ENCODE measurements at places on chromosomes 6 and 20.
A peak's percentile ranks its signal among the peaks of the same experiment; 100 is the strongest.

GRCh38 chr6:26329763-26330511 lies 35.1 kb upstream of the BTN3A2 start:
- DNase-seq = peak; percentile 25

GRCh38 chr20:35497780-35498189 lies 31.7 kb downstream of the C20orf173 start:
- DNase-seq = no peak

- DNase-seq = no peak
Measured at GRCh38 chr6:16183187-16183664, 54.3 kb downstream of the MYLIP start.

DNA sequence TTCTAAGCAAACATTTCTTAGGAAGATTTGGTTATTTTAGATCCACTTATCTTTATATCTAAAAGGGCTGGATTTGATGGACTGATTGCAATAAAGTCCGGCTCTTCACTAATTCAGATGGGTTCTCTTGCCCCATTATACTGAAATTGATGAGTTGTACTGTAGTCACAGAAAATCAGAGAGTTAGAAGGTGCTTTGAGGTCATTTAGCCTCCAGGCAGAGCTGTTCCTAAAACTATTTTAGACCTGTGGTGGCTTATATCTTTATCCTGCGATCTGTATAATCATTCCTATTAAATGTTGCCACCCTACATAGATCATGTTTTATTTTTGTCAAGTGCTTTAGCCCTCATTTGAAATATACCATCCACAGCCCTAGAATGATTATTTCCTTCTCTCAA lies 61.3 kb upstream of the ATXN1 start:
- DNase-seq = no peak

- DNase-seq = no peak
Measured at GRCh38 chr6:100257793-100258395, 206.8 kb downstream of the SIM1 start.

DNA sequence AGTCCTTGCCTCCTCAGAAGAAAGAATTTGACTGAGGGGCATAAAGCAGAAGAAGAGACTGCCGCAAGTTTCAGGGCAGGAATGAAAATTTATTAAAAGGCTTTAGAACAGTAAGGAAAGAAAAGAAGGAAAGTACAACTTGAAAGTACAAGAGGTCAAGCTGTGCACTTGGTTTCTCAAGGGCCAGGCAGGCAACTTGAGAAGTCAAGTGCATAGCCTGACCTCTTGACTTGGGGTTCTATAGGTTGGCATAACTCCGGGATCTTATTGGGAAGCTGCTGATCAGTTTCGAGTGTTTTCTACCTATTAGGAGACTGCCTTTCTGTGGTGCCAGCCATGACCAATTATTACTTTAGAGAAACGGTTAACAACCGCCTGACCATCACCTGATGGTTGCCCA lies 237.0 kb upstream of the RGS17 start:
- DNase-seq = no peak

DNA sequence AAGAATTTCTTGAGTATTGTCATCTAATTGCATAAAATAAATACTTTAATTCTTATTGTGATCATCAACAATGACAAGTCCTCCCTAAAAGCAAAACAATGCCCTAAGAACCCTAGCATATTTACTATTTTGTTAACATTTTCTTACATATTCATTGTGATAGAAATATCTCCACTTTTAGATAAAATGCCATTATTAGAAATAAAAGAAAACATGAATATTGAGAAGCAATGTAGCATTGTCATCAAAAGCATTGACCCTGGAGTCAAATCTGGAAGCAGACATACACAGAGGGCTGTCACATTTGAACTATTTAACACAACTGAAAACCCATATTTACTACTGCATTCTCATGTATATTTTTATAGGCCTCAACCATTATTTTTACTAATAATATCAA lies 257.7 kb downstream of the SYNE1 start:
- no peak for DNase-seq

GRCh38 chr6:110329348-110329713 lies 28.8 kb downstream of the METTL24 start:
- DNase-seq = no peak

DNA sequence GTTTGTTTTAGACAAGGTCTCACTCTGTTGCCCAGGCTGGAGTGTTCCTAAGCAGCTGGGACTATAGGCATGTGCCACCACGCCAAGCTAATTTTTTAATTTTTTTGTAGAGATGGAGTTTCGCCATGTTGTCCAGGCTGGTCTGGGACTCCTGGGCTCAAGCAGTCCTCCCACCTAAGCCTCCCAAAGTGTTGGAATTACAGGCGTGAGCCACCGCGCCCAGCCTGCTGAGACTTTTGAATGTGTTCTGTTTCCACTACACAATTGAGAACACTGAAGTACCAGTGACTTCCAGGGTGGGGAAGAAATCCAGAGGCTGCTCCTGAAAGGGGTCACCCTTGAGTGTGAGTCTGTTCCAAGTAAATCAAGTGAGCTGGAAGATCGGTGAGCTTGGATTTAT lies 81.3 kb upstream of the ARMC2 start:
- no peak for DNase-seq

DNA sequence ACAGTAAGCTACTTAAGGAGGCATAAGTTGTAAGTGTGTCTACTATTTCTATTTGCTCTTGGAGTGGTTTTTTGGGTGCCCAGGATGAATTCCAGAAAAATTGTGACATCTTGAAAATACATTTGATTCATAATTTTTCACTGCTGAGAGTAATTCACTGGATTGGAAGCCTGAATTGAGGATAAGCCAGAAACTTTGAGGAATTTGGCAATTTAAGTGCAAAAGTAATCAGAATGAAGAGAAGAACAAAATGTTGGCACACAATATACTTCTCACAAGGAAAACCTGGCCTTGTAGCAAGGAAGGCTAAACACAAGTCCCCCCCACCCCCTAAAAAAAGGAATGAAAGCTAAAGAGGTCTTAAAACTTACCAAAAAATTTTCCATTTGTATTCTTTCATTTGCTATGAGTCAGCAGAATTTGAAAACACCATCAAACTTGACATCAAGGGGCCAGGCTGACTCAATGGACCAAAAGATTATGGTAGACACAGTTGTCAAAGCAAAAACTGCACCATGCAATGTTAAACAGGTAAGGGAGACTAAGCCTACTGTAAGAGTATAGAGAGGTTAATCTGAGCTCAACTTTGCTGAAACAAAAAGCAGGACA lies 840.0 kb downstream of the FRK start:
- DNase-seq = no peak

- no peak for DNase-seq
Measured at GRCh38 chr20:25452333-25452732, 44.9 kb downstream of the GINS1 start.

- peak; percentile 39 for DNase-seq
Measured at GRCh38 chr6:24883618-24884017, 52.1 kb downstream of the RIPOR2 start.

DNA sequence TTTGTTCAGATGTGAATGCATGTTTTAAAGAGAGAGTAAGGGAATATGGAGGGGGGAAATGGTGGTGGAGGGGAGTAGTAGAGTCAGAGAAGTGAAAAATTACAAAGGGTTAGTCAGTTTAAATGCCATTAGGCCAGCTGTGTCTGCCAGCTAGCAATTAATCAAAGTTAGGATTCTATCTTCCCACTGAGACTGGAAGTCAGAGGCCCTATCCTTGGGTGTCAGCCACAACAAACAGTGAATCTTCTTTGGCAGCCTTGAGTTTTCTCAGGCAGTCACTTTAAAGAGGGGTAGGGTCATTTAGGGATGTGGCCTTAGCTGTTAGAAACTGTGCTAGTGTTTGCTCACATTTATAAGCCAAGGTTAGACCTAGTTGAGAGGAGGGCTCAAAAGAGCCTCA lies 120.5 kb upstream of the BTBD3 start:
- no peak for DNase-seq

GRCh38 chr6:101439790-101440189 lies 46.3 kb downstream of the GRIK2 start:
- no peak for DNase-seq

- no peak for DNase-seq
Measured at GRCh38 chr20:19620446-19620845, 137.6 kb upstream of the RIN2 start.

- DNase-seq = no peak
Measured at GRCh38 chr6:82738773-82739172, 326.9 kb downstream of the UBE3D start.

GRCh38 chr6:110183292-110183885 lies 3.2 kb downstream of the CDC40 start:
- DNase-seq = no peak

DNA sequence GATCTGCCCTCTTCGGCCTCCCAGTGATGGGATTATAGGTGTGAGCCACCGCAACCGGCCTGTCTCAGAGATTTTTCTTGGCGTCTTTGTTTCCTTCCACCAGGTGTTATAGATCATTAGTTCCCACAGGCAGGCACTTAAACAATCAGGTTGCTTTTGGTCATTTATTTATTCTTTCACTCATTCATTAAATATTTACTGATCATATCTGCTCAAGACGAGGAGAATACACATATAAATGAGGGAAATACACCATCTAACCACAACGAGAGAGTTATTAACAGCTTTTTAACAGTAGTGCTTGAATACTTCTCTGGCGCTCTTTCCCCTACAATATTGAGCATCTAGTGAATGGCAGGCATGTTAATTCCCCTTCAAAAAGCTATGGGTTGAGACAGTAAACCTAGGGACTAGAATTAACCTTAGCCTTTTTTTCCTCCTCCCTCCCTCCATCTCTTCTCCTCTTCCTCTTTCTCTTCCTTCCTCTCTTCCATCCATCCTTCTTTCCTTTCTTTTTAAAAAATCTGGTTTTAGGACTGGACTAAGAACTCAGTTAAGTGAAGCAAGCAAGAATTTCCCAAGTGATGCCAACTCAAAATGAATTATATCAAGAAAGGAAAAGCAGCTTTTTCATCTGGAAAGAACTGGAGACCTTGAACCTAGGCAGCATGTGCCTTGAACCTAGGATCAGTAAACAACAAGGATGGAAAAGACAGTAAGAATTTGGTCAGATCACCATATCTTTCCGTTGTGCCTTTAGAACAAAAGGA lies 41.1 kb upstream of the RFPL4B start:
- no peak for DNase-seq
